Ascending aorta (tissue), 2 donors: ENCODE measurements at places on chromosomes 7 and 10.

GRCh38 chr10:71501402-71501801 lies 104.7 kb downstream of the CDH23 start:
- DNase-seq, result no peak

DNA sequence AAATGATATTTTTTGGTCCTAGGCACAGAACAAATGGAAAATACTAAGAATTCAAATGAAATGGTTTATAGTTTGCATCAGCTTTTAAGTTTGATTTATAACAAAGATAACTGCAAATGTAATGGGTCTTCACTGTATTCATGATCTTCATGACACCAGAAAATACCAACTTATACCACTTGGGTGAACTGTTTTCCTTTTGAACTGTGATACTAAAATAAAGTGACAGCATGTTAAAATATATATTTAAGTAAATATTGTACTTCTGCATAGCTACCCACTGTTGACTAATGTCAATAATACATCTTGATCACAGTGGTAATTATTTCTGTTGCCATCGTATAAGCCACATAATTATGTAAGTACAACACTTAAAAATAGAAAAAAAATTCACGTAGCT lies 442.0 kb upstream of the ANKRD30A start:
- DNase-seq, result no peak

DNA sequence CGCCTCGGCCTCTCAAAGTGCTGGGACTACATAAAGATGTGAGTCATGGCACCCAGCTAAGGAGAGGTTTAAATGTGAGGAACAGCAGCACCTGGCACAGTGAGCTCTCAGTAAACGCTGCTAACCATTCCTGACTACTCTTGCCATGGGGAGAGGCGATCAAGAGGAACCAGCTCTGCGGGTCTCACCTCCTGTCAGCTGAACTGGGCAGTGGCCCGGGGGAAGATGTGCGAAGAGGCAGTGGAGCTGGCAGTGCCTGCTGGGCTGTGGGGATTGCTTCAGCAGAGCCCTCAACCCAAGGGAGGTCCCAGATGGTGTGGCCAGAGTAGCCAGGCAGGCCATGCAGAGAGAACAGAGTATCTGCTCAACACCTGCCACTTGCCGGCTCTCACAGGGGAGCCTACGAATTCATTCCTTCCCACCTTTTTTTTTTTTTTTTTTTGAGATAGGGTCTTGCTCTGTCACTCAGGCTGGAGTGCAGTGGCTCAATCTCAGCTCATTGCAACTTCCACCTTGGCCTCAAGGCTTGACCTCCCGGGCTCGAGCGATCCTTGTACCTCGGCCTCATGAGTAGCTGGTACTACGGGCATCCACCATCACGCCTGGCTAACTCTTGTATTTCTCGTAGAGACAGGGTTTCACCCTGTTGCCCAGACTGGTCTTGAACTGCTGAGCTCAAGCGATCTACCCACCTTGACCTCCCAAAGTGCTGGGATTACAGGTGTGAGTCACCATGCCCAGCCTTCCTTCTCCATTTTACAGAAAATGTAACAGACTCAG lies 6.8 kb downstream of the POLM start:
- DNase-seq, result no peak

DNA sequence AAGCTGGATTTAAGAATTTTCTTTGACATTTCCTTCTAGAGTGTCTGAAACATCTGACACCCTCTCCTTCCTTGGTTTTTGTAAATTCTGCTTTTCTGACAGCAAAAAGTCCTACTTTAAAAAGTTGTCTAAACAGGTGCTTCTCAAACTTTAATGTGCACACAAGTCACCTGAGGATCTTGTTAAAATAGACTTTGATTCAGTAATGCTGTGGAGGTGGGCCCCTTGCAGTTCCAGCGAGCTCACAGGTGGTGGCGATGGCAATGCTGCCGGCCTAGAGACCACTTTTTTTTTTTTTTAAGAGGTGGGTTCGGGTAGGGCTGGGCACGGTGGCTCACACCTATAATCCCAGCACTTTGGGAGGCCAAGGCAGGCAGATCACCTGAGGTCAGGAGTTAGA lies 77.1 kb downstream of the ABCC2 start:
- no peak for DNase-seq

GRCh38 chr10:26486990-26487850 lies 49.1 kb downstream of the APBB1IP start:
- peak; percentile 71 for DNase-seq

GRCh38 chr10:78715435-78715834 lies 353.3 kb upstream of the ZMIZ1 start:
- no peak for DNase-seq

DNA sequence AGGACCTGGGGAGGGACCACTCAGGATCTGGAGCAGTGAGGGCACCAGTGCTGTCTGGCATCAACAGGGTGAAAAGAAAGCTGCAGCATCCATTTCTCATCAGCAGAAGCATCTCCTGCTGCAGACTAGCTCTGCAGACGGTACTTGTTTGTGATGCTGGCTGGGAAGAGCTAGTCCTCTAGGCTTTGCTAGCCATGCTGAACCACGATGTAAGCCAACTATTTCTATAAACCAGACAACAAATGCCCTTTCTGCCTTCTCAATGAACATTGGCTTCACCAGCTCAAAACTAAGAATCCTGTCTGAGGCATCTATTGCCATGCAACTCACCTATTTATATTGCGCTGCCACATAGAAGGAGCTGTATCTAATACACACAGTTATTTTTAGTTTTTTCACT lies 65.6 kb downstream of the CTTNBP2 start:
- DNase-seq, result no peak

GRCh38 chr7:4742051-4742573 lies 33.3 kb upstream of the AP5Z1 start:
- no peak for DNase-seq

DNA sequence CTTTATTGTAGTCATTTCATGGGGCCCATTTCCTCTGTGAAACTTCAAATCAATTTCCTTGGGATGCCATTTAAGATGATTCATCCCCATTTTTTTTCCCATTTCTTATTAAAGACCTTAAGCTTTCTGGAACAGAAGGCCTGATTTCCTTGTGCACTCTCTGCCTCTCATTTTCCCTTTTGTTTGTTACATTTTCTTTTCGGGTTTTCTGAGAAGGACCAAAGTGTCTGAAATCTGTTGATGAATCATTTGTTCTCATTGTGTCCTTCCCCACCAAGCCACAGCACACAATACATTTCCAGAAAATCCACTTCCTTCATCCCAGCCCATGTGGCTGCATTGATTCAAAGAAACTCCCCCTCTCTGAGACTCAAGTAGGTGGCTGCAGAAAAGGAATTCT lies 372.4 kb downstream of the SFMBT2 start:
- no peak for DNase-seq

- no peak for DNase-seq
Measured at GRCh38 chr10:6203331-6204062, 765 bp downstream of the PFKFB3 start.

DNA sequence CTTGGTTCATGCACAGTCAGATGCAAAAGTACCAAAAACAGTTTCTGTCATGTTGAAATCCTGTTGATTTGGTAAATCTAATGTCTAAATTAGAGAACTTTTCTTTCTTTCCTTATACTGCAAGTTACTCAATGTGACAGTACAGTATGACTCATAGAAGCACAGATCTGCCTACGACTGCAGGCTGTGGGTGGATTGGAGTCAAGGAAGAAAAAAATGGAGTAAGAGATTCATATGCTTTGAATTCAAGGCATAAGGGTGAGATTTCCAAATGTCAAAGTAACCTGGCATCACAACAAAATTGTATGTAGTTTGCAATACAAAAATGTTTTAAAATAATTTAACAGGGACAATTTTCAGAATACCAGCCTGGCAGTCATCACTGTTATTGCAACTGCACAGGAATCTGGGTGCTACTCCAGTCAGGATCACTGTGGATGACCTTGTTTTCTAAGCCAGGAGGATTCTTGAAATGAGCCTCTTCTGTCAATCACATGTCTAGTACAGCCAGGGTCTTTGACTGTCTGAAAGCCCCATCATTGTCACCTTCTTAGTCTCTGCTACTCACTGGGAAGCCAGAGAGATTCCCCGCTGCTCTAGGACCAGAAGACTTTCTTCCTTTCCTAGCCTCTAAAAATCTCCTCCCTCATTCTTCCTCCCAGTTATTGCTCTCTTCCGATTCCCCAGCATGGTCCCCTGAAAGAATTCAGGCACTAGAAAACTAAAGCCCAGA lies 83.6 kb downstream of the CD36 start:
- no peak for DNase-seq

DNA sequence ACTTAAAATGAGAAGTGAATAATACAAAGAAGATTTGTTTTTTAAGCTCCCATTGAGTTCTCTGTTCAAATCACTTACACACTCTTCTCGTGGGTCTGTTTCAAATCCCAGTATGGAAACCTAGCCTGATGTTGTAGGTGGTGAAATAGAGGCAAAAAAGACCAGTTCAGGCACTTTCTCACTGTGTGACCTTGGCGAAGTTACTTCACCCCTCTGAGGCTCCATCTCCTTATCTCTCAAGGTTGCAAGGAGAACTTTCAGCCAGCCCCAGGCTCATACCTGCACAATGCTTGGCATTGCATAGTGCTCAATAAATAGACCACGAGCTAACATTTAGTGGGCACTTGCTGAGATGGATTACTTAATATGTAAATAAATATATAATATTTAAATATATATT lies 90.1 kb downstream of the PRLHR start:
- no peak for DNase-seq

GRCh38 chr10:482051-482501 lies 207.4 kb downstream of the DIP2C start:
- DNase-seq, result no peak

- no peak for DNase-seq
Measured at GRCh38 chr7:158663428-158663741, 41.2 kb downstream of the NCAPG2 start.

DNA sequence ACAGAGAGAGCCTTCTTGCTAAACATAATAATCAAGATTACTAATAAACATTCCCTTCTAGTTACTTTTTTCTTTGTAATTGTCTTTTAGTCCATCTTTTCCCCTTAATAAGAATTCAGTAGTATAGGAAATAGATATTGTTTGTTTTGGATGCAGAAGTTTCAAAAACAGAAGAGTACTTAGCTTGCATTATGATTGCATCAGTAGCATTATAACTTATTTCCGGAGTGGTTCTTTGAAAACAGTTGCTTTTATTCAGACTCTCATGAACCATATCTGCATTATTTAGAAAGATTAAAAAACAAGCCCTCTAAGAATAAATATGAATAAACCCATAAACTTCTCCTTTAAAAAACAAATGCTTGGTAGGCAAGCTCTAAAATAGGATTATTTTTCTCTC lies 34.0 kb upstream of the DKK1 start:
- no peak for DNase-seq

GRCh38 chr7:82623812-82624211 lies 180.2 kb upstream of the CACNA2D1 start:
- DNase-seq, result no peak

- DNase-seq, result no peak
Measured at GRCh38 chr7:13169356-13169755, 481.9 kb downstream of the ARL4A start.

DNA sequence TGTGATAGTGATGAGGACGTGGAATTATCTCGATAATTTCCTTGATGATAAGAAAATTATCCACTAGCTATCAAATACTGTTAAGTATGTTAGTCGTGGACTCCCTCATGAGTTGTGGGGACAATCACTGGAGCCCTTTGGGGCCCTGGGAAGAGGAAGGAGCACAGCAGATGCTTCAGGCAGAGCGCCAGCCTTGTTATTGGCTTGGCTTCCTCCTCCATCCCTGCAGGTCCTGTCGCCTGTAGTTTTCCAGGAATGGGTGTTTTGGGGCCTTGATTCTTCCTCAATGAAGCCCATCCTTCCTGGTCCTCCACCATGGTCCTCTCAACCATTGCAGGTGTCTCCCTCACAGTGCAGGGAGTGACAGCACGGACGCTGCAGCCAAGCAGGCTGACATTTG lies 32.5 kb upstream of the ZNF32 start:
- DNase-seq, result no peak

DNA sequence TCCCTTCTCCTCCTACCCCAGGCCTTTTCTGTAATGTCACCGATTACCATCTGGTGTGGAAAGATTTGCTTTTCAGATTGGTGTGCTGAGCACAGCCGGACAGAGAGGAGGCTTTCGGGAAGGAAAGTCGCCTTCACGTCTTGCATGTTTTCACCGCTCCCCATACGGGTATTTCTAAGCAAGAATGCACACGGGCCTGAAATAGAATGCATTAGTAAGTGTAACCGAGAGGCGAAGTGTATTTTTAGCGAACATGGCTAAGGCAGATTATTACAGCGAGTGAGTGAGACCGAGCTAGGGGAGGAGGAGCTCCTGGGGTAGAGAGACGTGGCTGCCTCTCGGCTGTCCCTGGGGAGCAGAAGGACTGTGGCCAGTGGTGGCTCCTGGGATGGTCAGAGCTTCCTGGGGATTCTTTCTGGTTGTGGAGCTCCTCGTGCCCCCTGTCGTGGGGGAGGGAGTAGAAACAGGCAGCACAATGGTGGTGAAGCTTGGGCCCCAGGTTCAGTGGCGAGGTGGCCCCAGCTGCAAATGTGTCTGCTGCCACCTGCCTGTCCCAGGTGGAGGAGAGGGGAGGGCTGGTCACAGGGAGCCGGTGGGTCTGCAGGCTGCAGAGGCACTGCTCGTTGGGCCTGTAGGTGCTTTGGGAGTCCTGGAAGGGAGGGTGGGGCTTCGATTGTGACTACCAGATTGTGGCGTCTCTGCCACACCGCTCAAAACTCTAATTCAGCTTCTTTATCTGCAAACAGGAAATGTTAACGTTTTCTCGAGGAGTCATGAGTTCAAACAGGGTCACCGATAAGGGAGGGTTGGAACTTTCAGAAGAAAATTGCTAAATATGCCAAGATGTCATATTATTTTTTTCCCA lies 135.8 kb downstream of the CAMK1D start:
- no peak for DNase-seq

DNA sequence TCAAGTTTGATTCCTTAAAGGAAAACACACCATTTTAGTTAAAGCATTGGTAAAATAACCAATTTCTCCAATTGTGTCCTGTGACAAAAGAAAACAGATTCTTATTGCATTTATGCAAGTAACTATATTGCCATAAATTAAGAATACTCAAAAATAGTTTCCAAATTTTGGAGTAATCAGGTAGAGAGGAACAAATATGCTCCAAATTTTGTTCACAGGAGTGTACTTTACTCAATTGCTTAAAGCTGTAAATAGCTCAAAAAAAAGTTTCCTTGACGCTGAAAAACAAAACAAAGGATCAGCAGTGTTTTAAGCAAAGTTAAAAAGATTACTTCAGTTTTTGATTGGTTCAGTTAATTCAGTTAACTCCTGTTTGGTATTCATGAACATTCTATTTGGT lies 52.2 kb upstream of the INHBA start:
- no peak for DNase-seq

GRCh38 chr7:36112969-36113368 lies 40.1 kb upstream of the EEPD1 start:
- DNase-seq, result no peak

- DNase-seq, result no peak
Measured at GRCh38 chr7:4042402-4043045, 639.6 kb upstream of the FOXK1 start.

DNA sequence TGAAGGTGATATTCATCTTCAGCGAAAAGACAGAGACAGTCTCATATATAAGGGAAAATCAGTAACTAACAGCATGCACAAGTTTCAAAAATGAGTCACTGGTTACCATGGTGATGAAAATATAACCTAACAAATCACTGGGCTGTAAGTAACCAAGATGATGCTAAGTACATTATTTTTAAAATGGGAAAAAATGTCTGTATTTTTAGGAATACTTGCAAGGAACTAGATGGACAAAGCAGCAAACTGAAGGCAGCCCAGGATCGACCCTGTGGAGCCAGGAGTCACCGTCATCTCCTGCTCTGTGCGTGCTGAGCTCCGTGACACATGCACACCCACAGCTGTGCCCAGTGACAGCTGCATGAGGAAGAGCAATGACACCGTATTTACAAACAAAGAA lies 137.3 kb downstream of the ELMO1 start:
- no peak for DNase-seq
